NCI-H1417 treated with DMSO at 0.1 percent for 48 hours (cell line): ENCODE measurements at places on chromosomes 12 and 14.

GRCh38 chr14:104101086-104101621 is 15.7 kb downstream of the ASPG start:
- DNase-seq, result no peak

GRCh38 chr14:23353433-23353780 is 720 bp upstream of the SLC22A17 start:
- DNase-seq, result no peak

DNA sequence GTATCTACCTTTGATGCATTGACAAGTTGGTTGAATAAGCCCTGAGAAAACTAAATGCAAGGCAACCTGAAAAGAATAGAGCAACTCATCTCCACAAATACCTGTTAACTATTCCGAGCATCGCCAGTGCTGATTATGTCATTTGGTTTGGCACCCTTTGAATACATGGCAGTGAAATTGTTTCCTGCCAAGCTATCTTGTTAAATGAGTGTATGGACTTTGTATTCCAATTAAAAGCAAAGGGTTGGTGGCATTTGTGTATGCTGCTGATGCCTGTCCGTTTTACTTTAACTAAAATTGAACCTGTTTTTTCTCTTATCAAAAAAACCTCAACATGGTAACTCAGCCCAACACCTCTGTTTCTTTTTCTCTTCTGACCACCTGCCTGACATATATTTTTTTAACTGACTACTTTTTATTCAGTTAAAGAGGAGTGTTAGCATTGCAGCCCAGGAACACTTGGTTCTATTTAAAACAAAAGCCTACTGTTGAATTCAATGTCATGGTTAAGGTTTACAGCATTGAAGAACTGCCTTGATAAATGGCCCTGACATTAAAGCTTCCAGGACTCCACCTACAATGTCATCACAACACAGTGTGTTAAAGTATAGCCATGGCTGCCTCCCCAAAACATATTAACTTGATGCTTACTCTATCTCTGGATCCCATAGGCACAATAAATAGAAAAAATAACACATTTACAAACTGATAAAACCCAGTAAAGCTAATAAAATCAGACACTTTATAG is 838.3 kb upstream of the NOVA1 start:
- no peak for DNase-seq

DNA sequence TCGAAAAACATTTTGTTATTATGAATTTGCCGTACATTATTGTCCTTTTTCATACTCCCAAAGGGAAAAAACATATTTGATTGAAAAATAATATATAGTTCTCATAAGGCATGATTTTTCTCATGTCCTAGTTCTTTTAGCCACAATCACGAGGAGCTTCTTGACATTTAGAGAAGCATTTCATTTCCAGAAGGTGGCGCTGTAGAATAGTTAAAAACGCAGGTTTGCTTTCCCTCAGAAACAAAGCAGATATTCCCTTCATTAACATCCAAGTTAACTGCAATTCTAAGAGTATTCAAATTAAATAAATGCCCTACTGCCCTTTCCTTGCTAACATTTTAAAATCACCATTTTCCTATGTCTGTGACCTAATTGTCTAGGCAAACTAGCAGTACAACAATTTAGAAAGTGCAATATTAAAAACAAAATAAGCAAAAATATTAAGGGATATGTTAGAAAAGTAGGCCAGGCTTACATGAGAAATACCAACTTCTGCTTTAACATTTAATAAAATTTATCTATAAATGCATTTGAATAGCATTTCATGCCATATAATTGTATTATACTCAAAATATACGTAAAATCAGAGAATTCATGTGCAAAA is 10.9 kb upstream of the PIK3C2G start:
- peak; percentile 73 for DNase-seq

GRCh38 chr14:84922370-84922769 is 607.6 kb upstream of the FLRT2 start:
- DNase-seq, result no peak

DNA sequence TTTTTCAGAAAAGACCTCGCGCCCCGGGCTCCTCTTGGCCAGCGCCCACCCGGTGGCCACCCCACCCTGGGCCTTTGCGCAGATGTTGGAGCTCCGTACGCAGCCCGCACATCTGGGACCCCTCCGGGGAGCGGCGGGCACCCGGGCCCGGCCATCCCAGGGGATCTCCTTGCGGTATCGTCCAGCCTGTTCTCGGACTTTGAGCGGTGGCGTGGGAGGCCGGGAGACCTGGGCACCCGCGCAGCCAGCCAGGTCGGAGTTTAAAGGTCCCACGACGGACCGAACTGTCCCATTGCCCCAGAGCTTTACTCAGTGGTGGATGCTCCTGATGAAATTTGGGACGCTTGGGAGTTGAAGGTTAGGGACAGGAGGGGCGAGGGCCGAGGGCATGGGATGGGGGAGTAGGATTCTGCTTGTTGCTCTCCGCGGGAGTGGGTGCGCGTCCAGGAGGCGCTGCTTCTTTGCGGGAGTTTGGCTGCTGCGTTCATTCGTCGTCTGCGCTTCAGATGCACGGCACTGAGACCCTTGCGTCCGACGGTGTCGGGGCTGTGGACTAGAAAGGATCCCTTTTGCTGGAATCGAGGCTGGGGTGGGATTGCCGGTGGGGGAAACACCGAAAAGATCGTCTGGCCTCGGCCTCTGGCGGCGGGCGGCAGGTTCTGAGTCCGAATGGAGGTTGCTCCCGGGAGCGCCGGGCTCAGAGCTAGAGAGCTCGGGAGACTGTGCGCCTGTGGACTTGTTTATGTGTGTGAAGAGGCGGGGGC is 1.4 kb downstream of the NTF3 start:
- no peak for DNase-seq

DNA sequence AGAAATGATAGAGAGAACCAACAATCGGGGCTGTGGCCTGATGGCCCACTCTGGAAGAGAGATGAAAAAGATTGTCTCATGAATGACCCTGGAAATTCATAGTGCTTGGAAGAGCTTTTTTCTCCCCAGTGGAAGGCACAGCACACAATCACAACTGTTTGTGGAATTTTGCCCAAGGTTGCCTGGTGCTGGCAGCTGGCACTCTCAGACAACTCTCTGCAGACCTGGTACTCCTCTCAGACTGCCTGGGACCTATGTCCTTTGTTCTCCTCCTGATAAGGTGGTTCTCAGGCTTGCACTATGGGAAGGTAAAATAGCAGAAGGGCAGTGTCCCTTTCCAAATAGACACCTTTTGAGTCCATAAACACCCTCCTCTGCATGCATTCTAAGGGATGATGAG is 144.1 kb upstream of the SEL1L start:
- DNase-seq, result no peak

DNA sequence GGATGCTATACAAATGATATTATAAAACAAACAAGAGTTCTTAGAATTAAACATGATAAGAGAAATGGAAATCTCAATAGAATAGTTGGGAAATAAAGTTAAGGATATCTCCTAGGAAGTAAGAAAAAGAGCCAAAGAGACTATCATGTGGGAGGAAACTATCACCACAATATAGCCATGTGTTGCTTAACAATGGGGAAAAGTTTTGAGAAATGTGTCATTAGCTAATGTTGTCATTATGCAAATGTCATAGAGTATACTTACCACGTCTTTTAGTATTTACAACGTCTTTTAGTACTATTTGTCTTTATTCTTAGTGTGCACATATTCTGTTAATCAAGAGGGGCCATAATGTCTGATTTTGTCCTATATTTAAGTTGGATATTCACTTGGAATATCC is 58.7 kb downstream of the ZNF641 start:
- no peak for DNase-seq

DNA sequence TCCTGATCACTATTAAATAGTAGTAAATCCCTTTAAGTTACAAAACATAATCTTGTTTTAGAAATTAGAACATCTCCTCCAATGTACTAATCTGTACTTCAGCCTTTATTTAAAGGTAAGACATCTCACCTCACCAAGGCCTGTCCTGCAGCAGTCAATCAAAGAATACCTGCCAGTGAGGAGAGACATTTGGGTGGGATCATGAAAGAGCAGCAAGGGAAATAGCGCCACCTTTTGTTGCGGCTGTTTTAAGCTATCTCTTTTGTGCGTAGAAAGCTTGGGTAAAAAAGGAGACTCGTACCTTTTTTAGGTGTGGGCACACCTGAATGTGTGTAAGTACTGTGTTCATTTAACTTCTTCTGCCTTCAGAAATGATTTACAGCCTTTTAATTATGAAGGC is 117.8 kb upstream of the TMTC1 start:
- DNase-seq, result no peak

DNA sequence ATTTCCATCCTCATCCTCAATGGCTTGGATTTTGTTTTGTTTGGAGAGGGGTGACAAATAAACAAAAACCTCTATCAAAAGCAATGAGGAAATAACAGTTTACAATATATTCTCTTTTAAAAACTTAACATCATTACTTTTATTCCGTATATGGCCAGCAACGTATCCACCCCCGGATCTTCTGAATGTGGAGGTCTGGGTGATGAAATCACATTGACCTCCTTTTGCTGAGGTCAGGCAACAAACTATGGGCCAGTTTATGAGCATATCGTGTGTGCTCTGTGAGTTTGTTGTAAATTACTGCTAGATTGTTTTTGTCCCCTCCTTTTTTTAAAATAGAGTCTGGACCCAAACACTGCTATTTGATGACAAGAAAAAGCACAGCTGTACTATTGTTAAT is 178.1 kb downstream of the BCAT1 start:
- DNase-seq, result no peak

GRCh38 chr12:89305373-89305772 is 46.9 kb downstream of the DUSP6 start:
- no peak for DNase-seq

GRCh38 chr12:97211416-97211930 is 251.1 kb upstream of the RMST start:
- DNase-seq, result no peak

DNA sequence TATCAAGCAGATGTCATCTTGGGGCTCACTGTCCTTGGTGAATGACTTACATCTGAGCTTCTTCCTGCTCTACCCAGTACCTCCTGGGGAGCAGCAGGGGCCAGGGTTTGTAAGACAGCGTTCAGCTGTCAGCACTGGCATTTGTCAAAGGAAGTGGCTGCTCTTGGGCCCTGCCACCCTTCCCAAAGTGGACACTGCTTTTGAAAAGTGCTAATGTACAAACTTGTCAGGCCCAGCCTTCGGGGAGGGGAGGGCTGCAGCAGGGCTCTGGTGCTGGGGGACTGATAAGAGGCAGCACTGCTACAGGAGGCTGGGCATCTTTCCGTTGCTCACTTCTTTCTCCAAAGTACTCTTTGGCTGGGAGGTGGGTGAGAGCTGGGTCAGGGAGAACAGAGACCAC is 59.8 kb upstream of the RBM19 start:
- no peak for DNase-seq

GRCh38 chr12:70240673-70241072 is 2.6 kb upstream of the CNOT2 start:
- no peak for DNase-seq

DNA sequence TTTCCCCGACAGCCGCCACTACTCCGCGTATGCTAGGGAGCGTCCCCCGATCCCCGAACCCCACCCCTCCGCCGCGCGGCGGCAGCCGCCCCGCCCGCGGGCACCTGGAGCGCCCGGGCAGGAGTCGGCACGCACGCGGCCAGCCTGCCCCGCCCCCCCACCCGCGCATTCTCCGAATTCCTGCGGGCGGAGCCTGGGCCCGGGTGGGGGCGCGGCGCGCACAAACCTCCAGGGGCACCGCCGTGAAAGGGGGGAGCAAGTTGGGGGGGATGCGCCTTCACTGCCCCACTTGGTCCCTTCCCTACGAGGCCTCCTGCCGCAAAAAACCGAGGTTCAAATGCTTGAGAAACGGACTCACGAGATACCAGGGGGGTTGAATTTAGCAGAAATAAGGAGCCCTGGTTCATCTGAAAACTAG is 1.7 kb downstream of the AJUBA start:
- no peak for DNase-seq

DNA sequence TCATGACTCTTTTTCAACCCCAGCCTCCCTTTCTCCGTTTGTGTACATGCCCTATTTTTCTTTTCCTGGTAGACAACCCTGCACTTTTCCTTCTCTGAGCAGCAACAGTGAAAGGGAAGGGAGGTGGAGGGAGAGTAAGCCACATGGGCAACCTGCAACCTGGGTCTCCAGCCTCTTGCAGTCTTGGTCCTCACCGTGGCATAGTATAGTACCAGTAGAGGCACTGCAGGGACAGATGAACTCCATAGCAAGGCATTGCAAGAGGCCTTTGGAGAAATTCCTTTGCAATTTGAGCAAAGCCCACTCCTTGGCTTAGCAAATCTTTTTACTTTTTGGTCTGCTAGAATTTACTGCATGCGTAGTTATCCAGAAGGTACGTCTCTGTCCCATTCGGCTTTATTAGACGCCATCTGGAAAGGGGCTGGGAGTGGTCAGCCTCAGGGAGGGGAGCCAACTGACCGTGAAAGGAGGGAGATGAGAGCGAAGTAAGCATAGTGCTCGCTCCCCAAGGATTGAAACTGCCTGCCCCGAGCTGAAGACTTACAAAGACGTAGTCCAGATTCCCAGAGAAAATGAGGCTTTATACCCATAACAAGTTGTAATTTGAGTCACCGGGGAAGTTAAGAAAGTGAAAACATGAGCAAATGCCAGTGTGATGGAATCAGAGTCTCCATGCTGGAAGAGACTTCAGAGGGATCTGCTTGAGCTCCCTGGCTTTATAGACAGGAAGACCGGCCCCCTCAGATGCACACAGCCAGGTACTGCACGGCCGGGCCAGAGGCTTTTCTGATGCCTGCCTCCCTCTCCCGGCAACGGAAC is 332.0 kb downstream of the CACNA1C start:
- DNase-seq, result no peak

DNA sequence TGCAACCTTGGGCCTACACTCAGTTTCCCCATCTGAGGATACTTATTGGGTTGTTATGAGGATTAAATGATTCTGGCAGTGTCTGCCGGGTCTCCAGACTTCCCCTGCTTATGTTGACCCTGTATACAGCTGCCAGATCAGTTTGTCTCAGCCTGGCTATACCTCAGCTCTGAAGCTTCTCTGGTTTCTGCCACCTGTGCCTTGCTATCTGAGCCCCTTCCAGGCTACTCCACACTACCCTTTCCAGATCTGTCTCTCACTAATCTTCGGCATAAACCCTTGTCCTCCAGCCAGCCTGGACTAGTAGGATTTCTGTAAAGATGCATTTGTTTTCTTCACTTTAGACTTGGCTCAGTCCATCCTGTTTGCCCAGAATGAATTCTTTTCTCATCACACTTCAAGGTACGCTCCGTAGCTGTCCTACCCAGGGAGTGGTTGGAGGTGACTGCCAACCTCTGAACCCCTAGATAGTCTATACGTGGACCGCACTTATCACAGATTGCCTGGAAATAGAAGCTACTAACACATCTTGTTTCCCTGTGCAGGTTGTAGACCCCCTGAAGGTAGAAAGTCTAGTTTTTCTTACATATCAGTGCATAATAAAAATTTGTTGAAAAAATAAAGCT is 422.4 kb downstream of the RAD51B start:
- DNase-seq, result no peak

DNA sequence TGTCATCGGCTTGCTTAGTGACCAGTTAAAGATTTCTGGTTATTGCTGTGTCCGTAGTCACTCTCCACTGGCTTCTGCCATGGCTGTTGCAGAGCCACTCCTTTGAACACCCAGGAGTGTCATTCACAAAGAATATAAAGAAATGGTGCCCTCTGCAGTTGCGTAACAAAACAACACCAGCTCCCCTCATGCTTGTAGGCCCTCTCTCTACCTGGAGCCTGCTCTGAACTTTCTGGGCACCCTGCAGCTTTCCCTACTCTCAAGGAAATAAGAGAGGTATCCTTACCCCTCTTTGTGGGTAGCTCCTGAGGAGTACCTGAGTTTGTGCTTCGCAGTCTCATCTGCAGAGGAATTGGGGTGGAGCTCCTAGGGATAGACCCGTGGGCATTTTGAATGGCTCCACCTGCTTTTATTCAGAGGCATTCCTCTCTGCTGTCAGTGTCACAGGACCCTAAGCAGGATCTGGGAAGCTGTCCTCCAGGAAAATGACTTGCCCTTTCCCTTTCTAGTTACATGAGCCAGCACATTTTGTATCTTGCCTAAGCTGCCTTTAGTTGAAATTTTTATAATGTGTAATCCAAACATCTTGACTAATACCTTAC is 97.2 kb upstream of the TMEM260 start:
- no peak for DNase-seq
